Sciatic nerve (tissue), 2 donors: ENCODE measurements at places on chromosomes 11 and 22. TPM values are rescaled to one million over a fixed set of nuclear protein-coding genes. Genes with fewer than 3 reads are reported as not detected.

OTUB1 gene
- 38.7 TPM for total RNA-seq

SCT gene
- total RNA-seq: not detected

GRCh38 chr11:47411884-47412746, 3.7 kb downstream of the SLC39A13 start:
- DNase-seq: no peak

- DNase-seq: peak; percentile 89
Observed at GRCh38 chr11:61797263-61797944, 4.7 kb downstream of the FEN1 start.
